Retina (tissue), 1 donor: ENCODE measurements at places on chromosomes 6 and 20.

DNA sequence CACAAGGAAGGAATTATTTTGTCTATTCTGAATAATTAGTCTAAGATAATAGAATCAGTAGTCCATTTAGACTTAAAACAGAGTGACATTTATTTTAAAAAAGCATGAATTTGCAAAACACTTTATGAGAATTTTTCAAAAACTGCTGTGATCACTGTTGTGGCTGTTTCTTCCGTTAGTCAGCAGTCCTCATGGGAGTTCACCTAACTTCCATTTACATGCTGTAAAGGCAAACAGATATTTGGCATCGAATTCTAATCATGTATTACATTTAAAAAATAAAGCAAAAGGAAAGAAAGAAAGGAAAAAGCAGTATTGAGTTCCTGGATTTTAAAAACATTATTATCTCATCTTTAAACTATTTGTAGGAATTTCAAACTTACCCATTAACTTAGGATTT is 111.8 kb downstream of the MTHFD1L start:
- no peak for DNase-seq

- no peak for DNase-seq
Observed at GRCh38 chr6:130309028-130309427, 56.8 kb upstream of the TMEM200A start.

DNA sequence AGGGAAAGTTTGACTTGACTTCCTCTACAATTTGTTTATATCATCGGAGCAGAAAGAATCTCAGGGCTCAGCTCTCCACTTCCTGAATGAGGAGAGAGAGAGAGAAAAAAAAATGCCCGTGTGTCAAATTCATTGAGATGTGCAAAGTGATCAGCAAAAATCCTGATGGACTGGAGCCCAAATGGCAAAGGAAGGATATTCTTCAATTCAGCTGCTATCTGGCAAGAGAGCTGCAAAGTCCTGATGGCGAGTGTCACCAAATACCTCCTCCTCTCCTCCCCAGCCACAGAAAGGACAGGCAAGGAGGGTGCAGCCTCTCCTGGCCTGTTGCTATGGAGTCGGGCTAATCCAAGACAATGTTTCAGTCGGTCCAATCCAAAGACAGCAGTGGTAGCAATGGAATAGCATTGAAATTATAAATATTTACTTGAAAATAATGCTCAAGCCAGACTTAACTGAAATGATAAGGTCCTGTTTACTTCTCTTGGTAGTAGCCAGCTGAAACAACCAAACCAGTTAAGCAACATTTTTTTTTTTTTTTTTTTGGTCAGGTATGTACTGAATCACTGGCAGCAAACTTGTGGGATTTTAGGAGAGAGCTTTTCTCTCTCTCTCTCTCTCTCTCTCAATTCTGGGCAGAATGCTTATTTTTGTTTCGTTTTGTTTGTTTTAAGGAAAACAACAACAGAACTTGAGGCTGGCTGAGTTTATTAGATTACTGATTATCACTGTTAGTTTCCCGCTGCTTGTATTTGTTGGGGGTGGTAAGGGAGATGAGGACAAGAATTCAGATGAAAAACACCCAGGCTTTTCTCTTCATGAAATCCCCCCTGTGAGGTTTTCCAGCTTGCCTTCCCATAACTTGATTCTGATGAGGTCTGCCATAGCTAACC is 204.2 kb downstream of the BCAS1 start:
- peak; percentile 49 for DNase-seq

- no peak for DNase-seq
Observed at GRCh38 chr20:49146442-49147225, 41.5 kb downstream of the STAU1 start.

GRCh38 chr6:154509421-154510143 is 903 bp downstream of the CNKSR3 start:
- DNase-seq = no peak

GRCh38 chr6:118548136-118548535 is at the start of gene PLN:
TSS of gene PLN (plus strand) at chr6:118548296. CDS start at chr6:118558922, 10,626 bp downstream.
- DNase-seq = no peak

GRCh38 chr6:1518855-1519254 is 90.9 kb upstream of the FOXC1 start:
- no peak for DNase-seq

DNA sequence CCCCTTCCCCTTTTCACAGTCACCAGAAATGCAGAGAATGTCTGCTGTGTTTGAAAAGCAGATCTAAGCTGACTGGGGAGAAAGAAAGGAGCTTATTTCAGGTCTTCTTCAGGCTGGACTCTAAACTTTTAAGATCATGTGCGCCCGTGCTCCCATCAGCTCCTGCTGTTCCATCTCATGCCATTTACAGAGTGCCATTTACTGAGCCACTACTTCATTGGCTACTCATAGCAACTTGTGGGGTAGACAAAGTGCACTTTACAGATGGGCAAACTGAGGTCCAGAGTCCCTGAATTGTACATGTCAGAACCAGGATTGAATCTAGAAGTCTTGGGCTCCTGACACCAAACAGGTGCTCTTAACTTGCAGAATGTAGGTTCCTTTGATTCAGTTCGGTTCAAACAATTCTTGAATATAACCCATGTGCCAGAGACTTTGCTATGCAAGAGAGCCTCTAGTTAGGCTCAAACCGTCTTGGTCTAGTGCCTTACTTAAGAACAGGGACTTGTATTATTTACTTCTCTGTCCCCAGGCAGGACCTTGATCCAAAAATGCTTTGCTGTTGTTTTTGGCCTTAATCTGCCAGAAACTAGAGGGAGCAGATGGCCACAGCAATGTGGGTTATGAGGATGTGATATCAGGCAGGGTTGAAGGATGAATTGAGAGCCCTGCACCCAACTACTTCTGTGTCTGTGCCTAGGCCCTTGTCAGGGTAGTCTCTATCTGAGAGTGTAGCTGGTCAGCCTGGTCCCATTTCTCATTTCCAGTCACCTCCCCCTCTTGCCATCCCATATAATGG is 56.4 kb downstream of the RALY start:
- no peak for DNase-seq

DNA sequence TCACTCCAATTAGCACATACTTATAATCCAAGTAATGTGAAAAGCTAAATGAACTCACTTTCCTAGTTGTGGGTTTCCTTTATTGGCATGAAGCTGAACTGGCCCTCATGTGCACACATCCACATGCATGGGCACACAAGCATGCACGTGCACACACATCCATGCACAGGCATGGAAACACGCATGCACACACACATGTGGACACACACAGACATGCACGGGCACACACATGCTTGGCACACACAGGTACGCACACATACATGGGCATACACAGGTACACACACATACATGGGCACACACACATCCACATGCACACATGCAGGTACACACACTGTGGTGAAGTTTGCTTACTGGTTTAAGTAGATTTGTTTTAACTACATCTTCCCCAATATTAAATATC is 23.8 kb downstream of the SYNDIG1 start:
- no peak for DNase-seq

DNA sequence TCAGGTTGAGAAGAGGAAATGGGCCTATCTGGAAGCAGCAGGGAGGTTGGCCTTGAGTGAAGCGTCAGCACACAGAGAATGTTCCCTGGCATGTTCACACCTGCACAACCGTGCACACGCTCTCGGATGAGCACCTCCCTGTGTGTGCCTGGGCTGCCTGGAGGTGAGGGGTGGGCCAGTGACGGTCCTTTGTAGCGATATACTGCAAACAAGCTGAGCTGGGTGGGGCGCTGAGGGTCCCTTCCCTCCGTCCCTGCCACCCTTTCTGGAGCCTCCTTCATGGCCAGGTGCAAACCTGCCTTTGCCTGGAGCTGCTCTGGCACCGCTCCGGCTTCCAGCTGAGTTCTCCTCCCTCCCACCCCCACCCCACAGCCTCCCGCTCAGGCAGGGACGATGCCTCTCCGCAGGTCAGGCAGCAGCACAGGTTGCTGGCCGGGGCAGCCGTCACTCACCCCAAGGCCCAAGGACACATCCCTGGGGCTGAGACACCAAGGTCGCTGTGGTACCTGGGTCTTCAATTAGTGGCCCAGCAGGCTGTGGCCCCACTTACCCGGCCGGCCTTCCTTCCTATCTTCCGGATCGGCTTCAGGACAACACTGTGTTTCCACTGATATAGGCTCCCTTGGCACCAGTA is 111.6 kb downstream of the ERMARD start:
- no peak for DNase-seq

DNA sequence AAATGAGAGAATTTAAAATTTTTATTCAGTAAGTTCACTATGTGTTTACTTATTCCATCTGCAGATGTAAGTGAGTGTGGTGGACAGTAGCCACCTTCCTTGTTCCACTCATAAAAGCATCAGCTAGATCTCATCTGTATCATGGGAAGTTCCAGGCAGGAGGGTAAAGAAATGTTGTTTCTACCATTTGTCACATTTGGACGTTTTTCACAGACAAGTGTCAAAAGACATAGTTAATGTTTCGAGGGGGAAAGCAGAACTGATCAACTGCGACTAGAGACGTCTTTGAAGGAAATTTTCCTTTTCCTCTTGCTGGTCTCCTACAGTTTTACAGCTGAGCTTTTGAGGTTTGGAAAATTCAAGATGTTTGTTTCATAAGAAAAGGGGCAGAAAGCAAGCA is 55.9 kb upstream of the ISM1 start:
- DNase-seq = no peak

GRCh38 chr20:3711484-3711941 is 887 bp downstream of the SIGLEC1 start:
- DNase-seq = no peak

GRCh38 chr6:105305521-105305920 is 97.4 kb downstream of the PREP start:
- peak; percentile 21 for DNase-seq

DNA sequence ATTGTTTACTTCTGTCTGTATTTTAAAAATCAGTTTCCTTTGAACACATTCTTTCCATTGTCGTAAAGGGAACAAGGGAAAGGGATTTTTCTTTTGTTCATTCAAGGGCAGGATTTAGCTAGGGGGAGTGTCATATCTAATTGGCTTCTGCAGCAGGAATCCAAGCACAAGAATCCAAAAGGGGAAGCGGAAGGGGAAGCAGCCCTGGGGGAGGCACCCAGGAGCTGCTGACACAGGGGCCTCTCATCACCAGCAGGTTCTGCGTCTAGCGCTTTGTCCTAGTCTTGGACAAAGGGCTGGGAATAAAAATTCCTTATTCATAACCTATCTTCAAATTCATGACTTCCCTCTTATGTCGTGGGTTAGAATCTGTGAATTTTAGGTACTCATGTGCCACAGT is 13.7 kb downstream of the RIPK1 start:
- peak; percentile 22 for DNase-seq

- no peak for DNase-seq
Observed at GRCh38 chr6:118859517-118860064, 34.4 kb upstream of the ASF1A start.

GRCh38 chr20:59448851-59449444 is 148.5 kb downstream of the EDN3 start:
- no peak for DNase-seq

DNA sequence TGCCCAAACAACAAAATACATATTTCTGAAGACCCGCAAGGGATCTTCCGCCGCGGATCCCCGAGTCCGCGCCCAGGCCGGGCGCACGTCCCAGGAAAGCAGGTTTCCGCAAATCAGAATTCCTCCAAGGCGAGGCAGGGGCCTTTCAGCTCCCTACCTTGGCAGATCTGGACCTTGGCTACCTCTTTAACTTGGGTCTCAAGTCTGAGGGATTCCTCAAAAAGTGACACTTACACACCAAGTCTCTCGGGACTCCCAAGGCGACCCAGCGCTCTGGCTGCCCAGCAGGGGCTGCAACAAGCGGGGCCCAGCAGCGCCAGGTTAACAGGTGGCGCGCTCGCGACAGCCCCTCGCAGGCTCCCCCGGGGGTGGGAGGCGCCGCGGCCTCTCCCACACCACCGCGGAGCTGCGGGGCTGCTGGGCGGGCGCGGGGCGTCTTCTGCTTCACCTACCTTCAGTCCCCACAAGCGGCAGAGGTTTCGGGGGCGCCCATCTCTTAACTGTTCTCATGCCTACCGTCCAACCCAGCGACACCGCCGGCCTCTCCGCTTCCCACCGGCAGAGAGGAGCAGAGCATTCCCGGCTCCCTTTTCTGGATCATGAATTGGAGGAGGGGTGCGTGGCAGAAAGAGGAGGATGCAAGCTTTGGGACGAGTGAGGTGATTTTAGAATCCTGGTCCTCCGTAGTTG is 414 bp downstream of the SIM1 start:
- DNase-seq = peak; percentile 70

- DNase-seq = no peak
Observed at GRCh38 chr6:170471491-170471890, 81.6 kb downstream of the PSMB1 start.

DNA sequence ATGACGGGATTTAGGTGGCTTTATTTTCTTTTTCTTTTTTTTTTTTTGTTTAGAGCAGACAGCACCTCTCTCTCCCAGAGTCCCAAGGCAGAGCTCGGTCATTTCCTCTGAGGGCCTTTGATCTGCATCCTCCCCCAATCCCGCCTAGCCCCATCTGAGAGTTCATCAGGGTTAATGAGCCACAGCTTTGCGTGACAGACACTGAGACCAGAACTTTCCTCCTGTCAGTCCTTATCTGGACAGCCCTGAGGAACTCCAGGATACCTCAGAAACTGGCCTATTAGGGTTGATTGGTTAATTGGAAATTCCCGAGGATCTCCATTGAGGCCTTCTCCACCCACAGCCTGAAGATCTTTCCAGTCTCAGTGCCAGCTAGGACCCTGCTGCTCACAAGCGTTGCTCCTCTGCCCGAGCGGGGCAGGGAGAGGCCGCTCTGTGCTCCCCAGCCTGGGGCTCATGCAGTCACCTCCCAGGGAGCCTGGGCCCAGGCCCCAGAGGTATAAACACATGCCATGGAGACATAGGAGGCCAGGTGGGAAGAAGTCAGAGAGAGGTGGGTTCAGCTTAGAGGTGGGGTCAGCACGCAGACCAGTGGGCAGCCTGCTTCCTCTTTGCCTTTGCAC is 1.4 kb upstream of the LRRN4 start:
- no peak for DNase-seq

GRCh38 chr20:1434571-1435336 is 31.9 kb downstream of the NSFL1C start:
- no peak for DNase-seq

- DNase-seq = no peak
Observed at GRCh38 chr6:150721418-150722266, 122.0 kb downstream of the PLEKHG1 start.

- no peak for DNase-seq
Observed at GRCh38 chr6:109103942-109104341, 8.6 kb downstream of the CEP57L1 start.

DNA sequence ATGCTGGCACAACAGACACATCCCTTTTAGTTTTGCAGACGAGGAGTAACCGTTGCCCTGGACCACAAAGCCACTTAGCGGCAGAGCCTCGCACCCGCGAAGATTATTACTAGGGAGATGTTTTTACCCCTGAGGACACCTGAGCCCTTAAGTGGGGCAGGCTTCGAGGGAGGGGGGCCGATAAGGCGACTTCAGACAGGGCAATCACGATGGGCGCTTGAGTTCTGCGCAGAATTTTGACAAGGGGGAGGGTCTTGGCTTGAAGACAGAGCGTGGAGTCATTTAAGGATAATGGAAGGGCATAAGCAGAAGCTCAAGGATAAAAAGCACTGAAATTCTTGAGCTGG is 650 bp upstream of the TTK start:
- no peak for DNase-seq

- no peak for DNase-seq
Observed at GRCh38 chr6:161233986-161234661, 39.7 kb downstream of the AGPAT4 start.

- DNase-seq = no peak
Observed at GRCh38 chr6:105896052-105896820, 189.9 kb upstream of the PRDM1 start.
